Stimulated activated CD8-positive, alpha-beta memory T cell treated with anti-CD3 and anti-CD28 coated beads, Interleukin-15, amount 100 ng/mL, for 48 hours (primary cell): ENCODE measurements at places on chromosomes 2 and 18.

DNA sequence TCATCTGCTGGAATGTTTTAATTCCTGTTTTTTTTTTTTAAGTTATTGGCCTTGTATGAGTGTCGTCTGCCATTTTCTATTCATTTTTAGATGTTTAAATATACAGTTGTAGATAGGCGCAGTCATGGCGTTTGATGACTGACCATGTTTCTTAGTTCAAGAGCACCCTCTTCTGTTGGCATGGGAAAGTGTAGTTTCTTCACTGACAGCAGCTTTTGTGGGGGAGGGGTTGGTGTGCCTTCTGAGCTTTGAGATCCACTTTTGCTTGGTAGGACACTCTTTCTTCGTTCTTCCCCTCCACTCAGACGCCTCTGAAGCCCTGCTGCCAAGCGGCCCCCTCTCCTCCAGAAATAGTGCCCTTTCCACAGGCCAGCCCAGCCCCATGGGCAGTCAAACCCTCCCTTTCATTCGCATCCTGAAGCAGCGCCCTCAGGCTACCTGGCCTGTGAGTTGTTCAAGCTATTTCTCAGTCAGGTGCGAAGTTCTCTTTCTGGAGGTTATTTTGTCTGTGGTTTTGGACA, 492.0 kb downstream of the TNS1 start:
- DNase-seq: peak; percentile 9

GRCh38 chr18:26536032-26536431, 12.3 kb downstream of the KCTD1 start:
- DNase-seq: no peak

DNA sequence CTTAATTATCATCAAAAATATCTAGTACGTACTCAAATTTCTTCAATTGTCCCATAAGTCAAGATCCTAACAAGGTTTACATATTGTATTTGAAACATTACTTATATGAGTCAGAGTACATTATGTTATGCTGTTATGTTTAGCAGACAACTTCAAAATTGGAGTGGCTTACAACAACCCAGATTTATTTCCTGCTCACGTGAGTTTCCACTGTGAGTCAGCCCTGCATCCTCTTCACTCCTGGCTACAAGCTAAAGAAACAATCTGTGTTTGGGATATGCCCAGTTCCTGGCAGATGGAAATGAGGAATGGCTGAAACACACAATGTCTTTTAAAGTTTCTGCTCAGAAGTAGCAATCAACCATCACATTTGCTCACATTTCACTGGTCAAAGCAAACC, 31.5 kb upstream of the TANC1 start:
- DNase-seq: no peak

DNA sequence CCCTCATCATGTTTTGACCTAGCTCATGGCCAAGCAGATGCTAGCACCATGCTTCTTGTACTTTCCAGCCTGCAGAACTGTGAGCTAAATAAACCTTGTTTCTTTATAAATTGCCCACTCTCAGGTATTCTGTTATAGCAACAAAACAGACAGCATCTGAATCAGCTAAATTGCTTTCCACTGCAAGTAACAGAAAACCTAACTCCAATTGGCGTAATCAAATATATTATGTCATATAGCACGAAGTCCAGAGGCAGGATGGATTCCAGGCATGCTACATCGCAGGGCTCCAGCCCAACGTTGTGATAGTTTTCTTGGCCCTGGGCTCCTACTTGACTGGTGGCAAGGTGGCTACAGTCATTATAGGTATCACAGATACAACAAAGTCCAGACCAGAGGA, 10.4 kb upstream of the CUL3 start:
- no peak for DNase-seq

DNA sequence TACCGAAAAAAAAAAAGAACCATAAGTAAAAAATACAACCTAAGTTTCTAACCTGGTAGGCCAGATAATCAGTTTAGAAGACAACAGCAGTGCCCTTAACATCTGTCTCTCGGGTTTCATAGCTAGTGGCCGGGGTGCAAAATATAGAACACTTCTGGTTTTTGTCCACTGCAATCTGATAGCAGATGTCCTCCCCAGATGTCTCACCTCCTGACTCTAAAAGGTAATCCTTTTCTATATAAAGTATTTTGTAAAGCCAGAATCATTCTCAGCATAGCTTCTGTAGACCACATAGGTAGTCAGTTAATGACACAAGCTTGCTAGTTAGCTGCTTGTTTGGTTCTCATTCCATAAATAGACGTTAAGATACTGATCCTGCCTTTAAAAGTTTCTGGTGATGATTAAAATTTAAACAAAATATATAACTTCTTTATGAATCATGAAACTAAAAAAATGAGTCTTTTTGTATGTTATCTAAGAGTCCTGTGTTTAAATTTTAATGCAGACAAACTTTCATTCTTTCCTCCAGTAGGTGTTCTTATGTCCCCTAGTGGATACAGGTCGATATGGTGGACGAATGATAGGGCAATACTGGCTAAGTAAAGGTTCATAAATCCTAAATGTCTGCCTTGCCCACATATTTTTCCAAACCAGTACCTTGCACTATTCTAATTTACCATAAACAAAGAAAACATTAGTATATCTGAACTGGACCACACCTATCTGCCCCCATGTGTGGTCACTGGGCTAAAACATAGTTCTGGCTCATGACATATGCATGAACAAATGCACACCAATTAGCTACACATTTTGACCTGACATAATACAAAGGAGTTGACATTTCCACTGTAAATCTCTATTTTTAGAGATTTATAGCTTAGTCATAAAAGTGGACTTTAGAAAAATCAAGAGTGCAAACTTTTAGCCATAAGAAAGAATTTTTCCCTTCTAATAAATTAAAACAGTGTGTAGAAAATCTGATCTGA, 171.0 kb downstream of the SRBD1 start:
- DNase-seq: no peak

DNA sequence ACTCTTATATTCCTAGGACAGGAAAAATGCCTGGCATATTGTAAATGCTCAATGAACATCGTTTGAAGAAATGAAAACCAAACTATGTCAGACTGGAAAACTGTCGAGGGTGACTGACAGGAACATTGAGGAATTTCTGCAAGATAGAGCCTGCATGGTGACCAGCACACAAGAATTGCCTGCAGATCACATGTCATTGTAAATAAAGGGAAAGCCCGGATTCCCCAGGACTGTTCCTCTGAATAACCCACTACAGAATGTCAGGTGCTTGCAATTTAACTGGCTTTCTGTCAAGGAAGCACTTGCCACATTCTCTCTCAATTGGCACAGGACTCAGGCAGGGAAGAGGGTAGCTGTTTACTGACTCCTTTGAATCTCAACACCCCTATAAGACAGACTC, 129.0 kb upstream of the REG3G start:
- DNase-seq: no peak

GRCh38 chr2:238162846-238163441, 4.2 kb downstream of the ERFE start:
- no peak for DNase-seq

DNA sequence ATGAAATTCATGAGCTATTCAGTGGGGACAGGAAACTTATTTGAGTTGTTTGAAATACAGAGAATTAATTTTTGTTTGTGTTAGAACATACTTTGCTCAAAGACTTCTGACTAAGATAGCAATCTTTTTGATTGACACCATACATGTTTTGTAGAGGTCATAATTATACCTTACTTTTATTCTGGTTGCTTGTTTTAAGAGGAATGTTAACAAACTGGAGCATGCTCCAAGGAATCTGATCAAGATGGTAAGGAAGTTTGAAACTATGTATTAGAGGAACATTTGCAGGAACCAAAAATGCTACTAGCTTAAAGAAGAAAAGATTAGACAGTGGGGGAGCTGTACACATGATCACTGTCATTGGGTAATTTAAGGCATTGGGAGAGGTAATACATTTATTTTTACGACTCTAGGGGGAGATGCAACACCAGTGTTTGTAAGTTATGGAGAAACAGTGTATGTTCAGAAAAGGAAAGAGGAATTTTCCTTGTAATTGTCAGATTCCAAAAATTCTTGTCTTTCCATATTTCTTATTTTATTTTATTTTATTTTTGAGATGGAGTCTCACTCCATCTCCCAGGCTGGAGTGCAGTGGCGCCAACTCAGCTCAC, 8.0 kb downstream of the AGFG1 start:
- no peak for DNase-seq

- DNase-seq: no peak
Observed at GRCh38 chr2:6999211-6999877, 82.1 kb downstream of the RNF144A start.

- no peak for DNase-seq
Observed at GRCh38 chr2:207939342-207940108, 85.8 kb downstream of the PLEKHM3 start.

DNA sequence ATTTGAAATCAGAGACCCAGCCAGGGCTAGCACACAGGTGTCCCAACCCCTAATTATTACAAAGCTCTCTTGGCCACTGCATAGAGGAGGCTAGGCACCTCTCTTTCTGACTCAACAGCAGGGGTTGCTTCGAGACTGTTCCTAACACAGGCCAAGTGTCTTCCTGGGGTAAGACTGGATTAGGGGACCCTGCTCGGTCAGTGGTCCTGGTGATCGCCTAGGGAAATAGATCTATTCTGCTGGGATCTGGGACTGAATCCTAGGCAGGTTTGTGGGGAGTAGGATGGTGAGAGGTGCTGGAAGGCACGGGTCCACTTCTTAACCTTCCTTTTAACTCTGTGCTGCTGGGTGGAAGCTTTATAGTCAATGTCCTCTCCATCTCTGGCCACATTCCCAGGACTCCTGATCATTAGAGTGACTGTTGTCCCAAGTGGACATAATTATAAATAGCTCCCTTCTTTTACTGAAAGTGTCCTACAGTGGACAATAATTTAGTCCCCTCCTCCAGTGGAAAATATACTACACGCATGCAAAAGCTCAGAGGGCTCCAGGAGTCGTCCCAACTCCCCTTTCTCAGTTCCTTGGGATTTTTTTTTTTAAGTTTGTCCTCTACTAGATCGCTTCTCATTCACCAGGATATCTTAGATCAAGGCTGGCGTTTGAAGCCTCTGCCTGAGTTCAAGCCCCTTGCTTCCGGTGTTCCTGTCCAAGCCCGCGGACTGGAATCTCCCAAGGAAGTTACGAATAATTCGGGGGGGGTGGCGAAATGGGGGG, 1.3 kb upstream of the TRIB2 start:
- DNase-seq: no peak

- DNase-seq: no peak
Observed at GRCh38 chr2:171244970-171245782, 84.5 kb upstream of the TLK1 start.

GRCh38 chr2:168404764-168405163, 51.3 kb upstream of the CERS6 start:
- no peak for DNase-seq

DNA sequence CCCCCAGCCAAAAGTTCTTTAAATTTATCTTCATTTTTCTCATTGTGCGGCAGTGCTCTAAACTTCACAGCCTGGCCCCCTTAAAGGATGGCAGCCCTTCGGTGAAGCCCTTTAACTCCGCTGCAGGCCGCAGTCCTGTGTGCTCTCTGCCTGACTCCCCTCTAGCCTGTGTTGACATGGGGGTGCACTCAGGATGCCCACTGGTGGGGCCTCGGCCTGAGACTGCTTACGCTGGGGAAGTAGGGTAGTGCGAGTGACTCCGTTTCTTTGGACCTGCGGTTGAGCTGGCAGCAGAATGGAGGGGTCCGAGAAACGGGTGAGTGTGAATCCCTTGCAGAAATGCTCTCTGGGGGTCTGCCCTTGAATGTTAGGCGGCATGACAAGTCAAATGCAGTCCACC, 5.6 kb downstream of the RAB12 start:
- no peak for DNase-seq

DNA sequence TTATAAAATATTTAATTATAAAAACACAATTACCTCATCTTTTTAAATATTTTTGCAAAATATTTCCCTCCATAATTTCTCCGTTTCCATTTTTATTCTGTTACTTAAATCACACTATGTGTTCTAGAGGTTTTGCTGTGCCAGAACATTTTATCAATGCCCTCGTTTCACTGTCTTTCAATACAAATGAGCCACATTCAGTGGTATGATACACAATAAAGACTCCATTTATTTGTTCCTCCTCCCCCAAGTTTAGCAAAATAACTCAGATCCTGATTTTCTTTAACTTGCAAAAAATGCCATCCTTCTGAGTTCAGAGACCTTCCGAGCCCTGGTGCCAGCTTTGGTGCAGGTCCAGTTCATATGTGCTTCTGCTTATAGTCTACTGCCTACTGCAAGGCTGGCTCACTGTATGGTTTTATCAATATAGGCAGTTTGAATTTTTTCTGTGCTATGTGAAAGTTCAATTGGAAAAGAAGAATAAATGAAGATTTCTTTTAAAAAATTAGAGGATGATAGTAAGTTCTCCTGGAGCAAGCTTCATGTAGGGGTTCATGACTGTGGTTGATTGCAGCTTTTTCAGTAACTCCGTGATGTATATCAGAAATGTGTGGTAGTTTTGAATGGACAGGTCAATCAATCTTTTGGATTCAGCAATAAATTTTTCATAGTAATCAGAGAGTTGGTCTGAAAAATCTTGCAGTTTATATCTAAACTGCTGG, 42.5 kb downstream of the APOB start:
- DNase-seq: no peak

DNA sequence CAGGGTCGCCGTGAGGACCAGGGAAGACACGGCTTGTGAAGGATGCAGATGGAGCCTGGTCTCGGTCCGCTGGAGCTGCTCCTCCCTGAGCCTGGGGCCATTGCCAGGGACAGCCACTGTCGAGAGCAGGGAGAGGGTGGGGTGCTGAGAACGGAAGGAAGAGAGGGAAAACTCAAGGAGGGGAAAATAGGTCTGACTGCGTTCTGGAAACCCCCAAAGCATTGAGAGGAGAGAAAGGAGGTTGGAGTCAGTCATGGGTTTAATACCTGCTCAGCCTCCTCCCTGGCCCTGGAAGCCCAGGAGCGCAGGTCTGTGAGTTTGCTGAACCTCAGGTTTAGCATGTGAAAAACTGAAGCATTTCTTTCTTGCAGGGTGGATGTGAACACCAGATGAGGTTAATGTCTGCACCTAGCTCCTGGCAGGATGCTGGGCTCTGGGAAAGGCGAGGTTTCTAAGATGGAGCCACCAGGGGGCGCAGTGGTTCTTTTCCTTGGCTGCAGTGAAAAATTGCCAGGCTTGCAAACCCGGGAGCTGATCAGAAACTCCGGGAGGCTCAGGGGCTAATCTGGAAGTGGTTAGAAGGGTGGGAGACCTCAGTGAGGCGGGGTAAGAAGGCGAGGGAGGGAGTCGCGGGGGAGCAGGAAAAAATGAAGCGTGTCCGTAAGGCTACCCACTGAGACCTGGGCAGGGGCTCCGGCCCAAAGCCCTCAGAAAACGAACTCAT, 33.6 kb upstream of the RNF149 start:
- peak; percentile 42 for DNase-seq

DNA sequence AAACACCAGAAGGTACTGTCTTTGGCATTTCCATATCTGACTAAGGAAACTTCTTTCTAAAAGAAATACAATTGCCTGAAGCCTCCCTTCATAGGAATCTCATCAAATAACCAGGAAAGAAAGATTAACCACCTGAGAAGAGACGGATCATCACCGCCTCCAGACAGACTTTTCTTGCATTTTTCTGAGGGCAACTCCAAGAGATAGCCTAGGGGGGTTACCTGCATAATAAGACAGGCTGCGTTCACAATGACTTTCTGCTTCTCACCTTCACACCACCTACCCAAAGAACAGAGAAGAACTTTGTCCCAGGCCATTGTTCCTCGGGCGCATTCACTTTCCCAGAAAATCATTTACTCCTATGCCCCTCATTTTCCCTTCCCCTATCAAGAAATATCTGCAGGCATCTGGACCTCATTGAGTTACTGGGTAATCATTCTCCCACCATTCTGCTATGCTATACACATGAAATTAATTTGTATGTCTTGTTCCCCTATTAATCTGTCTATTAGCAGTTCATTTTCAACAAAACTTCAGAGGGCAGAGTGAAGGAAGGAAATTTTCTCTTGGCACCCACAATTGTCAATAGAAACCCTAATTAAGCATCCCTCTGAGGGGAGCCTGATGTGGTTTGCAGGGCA, 8.3 kb upstream of the POMC start:
- DNase-seq: no peak
